GM10248 (cell line): ENCODE measurements at places on chromosomes 5 and 9.

DNA sequence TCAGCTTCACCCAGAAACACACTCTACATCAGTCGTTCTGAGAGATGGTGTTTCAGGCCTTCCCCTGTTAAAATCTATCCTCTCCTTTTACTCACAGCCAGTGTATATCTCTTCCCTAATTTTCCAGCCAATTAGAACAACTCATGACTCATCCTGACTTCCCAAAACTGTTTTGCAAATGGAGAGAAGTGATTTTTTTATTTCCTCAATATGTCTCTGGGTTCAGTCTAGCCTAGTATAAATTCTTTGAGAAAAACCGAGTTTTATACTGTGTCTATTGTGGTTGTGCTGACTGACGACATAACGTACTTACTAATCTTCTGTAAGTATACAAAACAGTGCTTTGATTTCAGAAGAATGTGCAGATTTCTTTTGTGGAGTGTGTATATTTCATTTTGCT lies 28.4 kb upstream of the CAST start:
- no peak for DNase-seq

- DNase-seq, result no peak
These were observed 113.8 kb downstream of the ERCC6L2 start for GRCh38 chr9:95989297-95989696.

DNA sequence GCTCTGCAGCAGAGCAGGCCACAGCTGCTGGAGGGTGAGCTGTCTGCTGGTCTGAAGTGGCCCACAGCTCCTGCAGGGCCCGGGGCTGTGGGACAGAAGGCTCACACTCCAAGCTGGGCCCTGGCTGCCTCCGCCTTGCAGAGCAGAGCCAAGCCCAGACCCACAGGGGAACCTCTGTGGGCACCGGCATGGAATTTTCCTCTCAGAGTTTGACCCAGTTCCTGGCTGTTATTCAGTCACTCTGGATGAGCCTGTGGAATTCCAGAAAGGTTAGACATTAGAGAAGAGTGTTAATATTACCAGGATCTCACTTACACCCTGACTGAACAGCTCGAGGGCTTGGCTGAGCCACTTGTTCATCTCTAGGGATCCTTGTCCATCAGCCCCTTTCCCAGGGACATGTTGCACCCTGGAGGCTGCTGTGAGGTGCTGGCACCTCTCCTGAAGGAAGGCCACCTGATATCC lies 17.5 kb downstream of the IL9 start:
- DNase-seq, result no peak

- DNase-seq, result no peak
These were observed 435.4 kb downstream of the MTRR start for GRCh38 chr5:8304341-8304740.

GRCh38 chr9:109886617-109887016 lies 106.6 kb downstream of the PALM2AKAP2 start:
- no peak for DNase-seq

DNA sequence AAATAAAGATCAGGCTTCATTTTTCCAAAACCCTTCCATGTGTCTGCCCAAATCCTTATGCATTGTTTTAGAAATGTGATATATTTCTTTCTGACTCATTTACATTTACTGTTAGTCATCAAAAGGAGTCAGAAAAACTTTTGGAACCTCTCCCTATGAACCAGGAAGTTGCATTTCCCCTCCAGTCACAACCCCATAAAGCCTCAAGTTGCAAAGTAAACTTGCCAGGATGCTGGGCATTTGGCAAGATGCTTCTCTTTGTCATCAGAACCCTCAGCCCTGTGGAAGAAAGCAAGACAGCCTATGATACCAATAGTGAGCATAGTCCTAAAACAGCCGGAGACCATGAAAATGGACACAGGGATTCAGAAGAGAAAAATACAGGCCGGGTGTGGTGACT lies 84.2 kb downstream of the MUSK start:
- DNase-seq, result no peak

GRCh38 chr9:127814619-127815511 lies 12.2 kb downstream of the FPGS start:
- no peak for DNase-seq

GRCh38 chr9:16824545-16825330 lies 45.7 kb downstream of the BNC2 start:
- no peak for DNase-seq

DNA sequence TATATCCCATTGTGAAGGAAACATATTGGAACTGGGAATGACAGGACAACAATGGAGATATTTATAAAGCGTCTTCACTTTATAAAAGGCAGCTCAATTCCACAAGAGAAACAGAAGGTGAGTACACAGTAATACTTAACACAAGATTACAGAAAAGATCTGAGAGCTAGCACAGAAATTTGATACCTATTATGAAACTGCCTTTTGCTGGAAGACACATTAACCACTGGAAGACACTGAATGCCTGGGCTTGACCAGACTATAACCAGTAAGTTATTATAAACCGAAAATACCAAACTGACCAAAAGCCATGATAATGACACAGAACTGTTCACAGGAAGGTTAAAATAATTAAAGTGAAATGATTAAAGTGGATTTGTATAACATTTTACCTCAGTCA lies 195.4 kb downstream of the NR2F1-AS1 start:
- DNase-seq, result no peak

DNA sequence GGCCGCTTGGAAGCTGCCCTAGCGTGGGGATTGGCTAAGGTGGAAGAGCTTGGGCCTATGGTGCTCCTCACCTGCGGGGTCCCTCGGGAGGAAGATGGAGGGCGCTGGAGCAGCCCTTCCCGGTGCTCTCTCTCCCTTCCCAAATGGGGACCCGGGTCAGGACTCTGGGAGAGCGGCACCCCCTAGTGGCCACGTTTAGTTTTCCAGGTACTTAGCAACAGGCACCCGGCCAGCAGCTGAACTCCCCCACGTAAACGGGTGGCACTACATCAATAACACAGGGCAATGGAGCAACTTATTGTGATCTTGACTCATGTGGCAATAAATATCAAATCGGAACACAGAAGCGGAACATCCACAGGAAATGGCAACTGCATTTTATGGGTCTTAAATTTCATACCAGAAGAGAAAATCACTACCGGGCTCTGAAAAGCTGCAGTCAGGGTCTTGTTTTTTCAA lies 316.6 kb downstream of the AGTPBP1 start:
- DNase-seq, result peak; percentile 73

DNA sequence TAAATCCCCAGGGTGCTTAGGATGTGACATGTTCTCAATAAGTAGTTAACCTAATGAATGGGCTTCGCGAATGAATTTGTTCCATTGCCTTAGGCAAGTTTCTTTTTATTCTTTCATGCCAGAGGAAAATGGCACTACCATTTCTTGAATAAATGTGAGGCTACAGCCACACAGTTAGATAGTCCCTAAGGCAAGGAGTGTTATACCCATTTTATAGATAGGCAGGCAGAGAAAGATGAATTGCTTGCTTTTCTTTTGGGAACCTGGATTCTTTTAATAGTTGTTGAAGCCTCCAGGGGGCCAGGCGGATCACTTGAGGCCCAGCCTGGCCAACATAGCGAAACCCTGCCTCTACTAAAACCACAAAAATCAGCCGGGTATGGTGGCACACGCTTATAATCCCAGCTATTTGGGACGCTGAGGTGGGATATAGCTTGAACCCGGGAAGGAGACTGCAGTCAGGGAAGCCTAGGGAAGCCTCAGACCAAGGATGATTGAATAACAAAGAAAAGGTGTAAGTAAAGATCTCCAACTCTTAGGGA lies 943 bp downstream of the NOP16 start:
- DNase-seq, result no peak

- peak; percentile 20 for DNase-seq
These were observed 28.0 kb downstream of the TEX10 start for GRCh38 chr9:100324594-100325200.

DNA sequence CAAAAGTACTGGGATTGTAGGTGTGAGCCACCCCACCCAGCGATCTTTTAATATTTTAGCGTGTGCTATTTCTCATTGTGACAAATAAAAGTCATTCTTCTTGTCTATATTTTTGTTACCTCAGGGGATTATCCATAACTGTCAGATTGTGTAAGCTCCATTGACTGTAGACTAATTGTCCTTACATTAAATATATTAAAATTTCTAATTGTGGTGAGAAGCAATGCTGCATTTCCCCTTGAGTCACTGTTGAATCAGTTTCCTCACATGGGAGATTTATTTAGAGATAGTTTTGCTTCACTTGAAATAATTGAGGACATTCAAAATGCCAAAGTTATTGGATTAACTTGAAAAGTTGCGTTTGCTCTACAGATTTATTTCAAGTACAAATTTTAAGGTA lies 782.4 kb upstream of the WWC1 start:
- DNase-seq, result no peak

- no peak for DNase-seq
These were observed 43.5 kb downstream of the SCAI start for GRCh38 chr9:125099816-125100215.

GRCh38 chr5:44167540-44167939 lies 221.7 kb downstream of the FGF10 start:
- no peak for DNase-seq

GRCh38 chr5:143274952-143275351 lies 128.5 kb downstream of the NR3C1 start:
- DNase-seq, result no peak

- no peak for DNase-seq
These were observed 16.9 kb downstream of the TMEM174 start for GRCh38 chr5:73189871-73190376.

GRCh38 chr9:124849801-124850200 lies 3.5 kb upstream of the WDR38 start:
- DNase-seq, result no peak

DNA sequence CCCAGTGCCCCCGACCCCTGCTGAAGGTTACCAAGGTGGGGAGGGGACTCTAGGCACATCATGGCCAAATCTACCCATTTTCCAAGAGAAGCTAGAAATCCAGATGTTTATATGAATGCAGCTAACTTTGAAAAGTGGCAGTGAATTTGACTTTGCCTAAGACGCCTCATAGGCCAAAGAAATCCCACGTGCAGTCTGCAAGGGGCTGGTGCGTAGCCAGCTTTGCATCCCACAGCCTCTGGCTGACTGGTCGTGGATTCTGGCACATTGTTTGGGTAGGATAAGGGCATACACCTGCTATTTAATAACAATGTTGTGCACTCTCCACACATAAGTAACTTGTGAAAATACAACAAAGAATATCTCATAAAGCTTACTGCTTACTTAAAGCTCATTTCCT lies 3.5 kb upstream of the GADD45G start:
- DNase-seq, result no peak

DNA sequence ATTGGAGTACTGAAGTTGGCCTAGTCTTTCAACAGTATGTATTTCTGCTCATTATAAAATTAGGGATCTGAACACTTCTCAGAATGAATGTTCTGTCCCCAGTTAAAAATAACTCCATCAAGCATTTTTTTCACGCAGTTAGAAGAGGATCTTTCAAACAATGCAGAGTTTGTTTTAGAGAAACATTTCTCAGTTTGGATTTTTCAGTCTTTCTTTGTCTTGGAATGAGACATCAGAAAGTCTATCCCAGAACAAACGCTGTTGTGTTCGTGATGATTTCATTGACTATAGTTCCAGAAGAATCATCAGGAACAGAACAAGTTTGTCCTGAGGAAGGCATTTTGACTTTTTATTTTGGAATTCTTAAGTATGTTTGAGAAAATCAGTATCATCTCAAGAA lies 218.7 kb downstream of the ARRDC3 start:
- no peak for DNase-seq

DNA sequence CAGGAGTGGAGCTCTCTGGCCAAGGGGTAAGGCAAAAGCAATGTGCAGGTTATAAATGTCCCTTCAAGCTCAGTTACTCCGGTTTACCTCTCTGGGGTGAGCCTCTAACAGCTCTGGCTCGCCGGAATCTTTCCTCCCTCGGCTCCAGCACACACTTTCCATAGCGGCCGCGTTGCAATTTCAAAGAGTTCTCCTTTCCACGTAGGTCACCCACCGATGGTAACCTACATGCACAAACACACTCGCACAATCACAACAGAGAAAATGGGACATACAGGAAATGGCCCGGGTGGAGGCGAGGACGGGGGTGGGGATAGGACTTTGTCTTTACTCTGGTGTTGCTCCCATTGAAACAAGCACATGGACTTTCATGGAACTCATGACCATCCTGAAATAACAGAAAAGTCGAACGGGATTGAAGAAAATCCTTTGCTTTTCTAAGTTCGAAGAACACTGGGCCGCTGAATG lies 1.2 kb downstream of the LHFPL2 start:
- peak; percentile 37 for DNase-seq

- DNase-seq, result no peak
These were observed 11.9 kb upstream of the MELK start for GRCh38 chr9:36560771-36561170.

GRCh38 chr5:82058710-82059109 lies 86.9 kb downstream of the ATG10 start:
- no peak for DNase-seq

DNA sequence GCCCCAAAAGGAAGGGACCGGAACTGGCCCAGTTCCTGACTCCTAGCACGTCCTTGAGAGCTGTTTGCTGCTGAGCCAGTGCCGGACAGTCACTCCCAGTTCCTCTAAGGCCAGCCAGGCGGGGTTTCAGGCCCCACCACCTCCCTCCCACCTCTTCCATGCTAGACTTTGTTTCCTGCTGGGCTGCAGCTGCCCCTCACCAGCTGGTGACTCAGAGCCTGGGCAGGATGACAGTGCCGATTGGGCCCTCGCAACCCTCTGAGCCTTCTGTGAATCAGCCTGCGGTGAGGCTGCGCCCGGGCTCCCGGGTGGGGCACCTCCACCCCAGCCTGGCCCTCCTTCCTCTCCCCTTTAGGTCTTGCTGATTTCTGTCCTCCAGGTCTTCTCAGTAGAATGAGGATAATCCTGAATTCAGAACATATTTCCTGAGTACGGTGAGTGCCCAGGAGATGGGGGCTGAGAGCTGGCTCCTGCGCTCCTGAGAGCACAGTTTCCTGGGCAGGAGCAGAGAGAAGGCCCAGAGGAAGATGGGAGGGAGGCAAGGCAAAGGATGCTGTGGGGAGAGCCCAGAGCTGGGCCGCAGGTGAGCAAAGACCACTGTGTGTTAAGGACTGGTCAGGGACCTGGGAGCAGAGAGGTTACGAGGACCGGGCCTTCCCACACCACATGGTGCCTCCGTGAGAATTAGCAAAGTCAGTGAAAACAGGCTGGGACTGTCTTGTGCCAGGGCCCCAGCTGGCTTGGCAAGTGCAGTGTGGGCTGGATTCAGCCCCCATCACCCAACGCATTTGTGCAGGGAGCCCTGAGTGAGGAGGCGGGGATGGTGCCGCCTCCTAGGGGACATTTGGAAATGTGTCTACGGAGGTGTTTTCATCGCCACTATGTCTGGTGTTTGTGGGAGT lies 32.9 kb upstream of the STXBP1 start:
- DNase-seq, result peak; percentile 61

DNA sequence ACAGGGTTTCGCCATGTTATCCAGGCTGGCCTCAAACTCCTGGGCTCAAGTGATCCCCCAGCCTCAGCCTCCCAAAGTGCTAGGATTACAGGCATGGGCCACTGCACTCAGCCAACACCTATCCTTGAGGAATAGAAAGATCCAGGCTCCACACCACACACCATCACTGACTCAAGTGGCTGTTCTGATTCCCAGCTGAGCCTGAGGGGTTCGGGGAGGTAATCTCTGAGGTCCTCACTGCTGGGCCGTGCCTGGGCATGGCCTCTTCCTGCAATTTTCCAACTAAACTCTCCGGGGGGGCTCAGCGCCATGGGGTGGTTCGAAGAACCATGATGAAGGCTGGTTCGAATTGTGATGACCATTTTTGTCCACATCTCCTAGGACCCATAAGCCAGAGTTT lies 31.0 kb upstream of the IL17B start:
- DNase-seq, result no peak

GRCh38 chr5:127967983-127968592 lies 115.5 kb upstream of the SLC12A2 start:
- no peak for DNase-seq
